ENCODE measurements at places on chromosomes 6 and 20.

DNA sequence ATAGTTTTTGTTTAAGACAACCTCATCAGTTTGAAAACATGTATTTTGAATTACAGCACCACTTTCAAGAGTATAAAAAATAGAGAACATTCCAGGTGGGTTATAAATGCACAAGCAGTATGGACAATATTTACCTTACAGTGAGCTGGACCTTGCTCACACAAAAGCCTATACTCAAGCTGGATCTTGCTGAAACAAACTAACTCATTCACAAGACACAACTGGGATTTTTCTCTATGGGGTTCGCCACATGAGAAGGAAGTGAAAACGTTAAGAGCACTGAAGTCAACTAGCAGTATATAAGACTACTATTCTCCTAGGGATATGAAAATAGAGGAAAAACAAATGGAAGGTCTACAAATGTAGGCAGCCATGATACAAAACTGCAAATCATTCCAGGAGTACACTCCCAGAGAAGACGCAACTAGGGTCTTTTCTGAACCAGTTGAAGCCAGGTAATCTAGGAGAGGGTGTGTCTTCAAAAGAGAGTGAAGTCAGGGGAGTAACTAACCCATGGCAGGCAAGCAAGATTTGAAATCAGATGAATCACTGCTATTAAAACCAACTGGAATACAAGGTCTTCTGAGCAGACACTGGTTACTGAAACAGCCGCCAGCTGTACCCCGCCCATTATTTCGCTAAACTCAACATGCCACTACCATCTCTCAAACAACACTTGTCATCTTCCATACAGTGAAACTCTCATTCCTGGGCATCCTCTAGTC lies 26.5 kb downstream of the STAU1 start:
- DNase-seq: no peak

- DNase-seq: no peak
These were observed 76.6 kb upstream of the SNRPB2 start for GRCh38 chr20:16653266-16653665.

DNA sequence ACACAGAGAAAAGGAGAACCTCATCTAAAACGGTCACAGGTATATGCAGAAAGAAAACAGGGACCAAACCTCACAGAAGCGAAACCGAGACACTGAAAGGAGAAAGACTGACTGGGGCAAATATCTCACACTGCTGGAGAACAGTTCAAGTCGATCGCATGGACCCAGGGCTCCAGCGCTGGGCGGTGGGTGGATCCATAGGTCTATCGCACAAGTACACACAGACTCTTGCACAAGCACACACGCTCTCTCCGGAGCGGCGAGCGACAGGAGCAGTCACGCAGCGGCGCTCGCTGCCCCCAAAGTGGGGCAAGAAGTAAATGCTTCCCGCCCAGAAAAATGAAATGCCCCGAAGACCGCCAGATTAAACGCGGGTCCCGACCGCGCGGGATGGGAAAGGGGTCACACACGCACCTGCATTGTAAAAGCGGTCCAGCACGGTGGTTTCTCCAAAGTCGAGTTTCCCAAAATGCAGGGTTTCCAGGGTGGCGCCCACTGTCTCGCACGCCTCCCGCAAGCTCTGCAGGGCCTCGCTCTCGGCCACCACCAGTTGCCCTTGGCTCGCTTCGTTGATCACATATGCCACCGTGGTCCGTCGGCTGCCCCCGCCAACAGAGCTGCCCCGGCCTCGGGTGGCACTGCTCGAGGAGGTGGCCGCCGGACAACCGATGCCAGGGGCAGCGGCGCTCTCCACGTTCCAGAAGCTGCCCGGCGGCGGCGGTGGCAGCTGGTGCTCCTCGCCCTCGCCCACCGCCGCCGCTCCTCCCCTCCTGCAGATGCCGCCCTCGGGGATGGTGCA lies 782 bp downstream of the MAP3K5 start:
- no peak for DNase-seq

DNA sequence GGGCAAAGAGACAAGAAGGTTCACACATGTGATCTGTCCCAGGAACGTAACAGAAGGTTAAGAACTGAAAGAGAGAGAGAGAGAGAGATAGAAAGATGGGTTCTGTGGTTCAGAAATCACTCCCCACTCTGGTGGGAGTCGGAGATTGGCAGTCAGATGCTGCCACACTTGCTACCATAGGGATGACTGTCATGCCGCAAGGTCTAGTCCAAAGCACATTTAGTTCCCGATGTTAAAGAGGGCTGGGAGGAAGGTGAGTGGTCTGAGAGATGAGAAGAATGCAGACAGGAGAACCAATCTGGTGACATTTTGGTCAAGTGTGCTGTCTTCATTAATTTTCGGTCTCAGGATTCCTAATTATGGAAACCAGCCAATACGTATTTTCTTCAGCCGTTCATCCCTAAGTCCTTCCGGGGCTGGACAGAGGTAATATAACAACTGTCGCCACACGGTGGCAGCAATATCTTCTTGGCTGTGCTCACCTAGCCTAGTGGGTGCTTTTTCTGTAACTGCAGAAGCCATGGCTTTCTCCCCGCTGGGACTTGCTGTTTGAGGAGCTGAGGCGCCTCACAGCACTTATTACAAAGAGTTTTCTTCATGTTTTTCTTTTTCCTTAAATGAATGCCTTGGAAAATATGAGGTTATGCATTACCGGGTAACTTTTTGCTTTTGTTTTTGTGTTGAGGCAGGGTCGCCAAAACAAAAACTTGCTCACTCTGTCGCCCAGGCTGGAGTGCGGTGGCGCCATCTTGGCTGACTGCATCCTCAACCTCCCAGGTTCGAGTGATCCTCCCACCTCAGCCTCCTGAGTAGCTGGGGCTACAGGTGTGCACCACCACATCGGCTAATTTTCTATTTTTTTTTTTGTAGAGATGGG lies 46.0 kb downstream of the SLC35D3 start:
- DNase-seq: peak; percentile 51

GRCh38 chr6:170040115-170040500 lies 250.8 kb downstream of the DLL1 start:
- DNase-seq: no peak

GRCh38 chr6:109516929-109517328 lies 33.9 kb upstream of the ZBTB24 start:
- DNase-seq: no peak

GRCh38 chr20:1942061-1942460 lies 46.9 kb downstream of the SIRPA start:
- no peak for DNase-seq

- no peak for DNase-seq
These were observed 853.6 kb downstream of the C6orf118 start for GRCh38 chr6:164455835-164456234.

- DNase-seq: no peak
These were observed 2.4 kb downstream of the FANCE start for GRCh38 chr6:35454391-35455110.

GRCh38 chr20:8726460-8726859 lies 342.4 kb upstream of the PLCB4 start:
- DNase-seq: no peak

DNA sequence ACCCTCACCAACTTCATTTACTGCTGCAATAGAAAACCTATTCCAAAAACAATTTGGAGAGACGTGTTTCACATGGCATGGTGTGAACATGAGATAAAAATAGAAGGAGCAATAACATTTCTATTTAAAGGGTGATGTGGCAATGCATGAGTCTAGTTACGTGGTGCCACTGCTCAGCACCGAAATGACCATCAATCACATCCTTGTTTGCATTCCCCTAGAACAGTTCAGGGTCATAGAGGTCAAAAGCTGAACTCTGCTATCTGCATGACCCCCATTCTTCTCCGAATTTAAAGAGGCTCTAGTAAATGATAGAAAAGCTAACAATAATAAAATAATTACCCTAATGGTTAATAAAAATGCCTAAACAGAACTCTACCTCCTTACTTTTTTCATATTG lies 29.5 kb downstream of the ROS1 start:
- no peak for DNase-seq

DNA sequence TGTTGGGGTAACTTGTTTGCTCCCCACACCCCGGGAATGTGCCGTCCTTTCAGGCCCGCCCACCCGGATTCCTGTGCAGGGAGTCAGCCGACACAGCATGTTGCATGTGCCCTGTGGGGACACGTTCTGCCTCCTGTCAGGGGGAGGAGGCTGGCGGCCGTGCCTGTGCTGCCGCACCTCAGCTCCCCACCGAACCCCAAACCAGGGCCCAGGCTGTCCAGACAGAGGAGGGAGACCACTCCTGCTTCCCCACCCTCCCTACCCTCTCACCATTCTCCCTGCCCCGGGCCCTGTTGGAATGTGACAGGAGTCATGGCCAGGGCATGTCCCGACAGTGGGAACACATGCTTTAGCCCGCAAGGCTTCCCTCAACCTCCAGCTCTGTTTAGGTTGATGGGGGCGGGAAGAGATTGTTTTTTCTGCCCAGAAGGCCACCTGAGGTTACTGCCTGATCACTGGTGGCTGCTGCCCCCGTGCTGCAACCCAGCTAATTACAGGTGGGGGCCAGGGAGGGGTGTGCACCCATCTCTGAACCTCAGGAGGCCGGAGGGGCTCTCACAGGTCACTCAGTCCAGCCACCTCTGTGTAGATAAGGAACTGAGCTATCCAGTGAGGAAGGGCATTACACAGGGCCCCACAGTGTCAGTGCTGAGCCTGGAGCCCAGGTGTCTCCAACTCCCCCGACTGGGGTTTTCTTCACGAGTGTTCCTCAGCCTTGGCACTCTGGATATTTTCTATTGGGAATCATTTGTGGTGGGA lies 13.6 kb downstream of the LRRC73 start:
- no peak for DNase-seq

DNA sequence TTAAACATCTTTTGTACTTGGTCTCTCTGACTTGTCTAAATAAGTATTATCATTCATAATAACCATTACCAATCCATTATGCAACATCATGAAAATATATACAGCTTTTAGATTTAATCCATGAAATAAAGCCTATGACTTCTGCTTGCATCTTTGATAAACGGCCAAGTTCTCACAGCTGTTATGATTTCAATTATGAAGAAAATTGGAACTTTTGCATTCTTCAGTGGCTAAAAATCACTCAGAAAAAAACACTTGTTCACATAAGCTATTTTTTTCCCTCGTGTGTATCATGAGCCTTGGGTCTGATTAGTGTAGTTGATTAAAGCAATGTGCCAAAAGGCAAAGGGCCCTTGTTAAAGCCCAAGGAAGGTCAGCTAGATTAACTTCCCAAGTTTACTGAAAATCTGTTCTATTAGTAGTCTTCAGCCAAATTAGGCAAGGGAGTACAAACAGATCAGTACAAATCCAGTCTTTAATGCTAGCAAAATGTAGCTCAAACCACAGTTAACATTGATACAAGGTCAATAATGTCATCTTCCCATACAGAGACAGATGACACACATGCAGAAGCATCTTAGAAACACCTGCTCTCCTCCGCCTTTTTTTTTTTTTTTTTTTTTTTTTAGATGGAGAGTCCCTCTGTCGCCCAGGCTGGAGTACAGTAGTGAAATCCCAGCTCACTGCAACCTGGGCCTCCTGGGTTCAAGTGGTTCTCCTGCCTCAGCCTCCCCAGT lies 69.9 kb downstream of the SGK1 start:
- DNase-seq: no peak

GRCh38 chr6:93139408-93140081 lies 279.8 kb downstream of the EPHA7 start:
- DNase-seq: no peak

DNA sequence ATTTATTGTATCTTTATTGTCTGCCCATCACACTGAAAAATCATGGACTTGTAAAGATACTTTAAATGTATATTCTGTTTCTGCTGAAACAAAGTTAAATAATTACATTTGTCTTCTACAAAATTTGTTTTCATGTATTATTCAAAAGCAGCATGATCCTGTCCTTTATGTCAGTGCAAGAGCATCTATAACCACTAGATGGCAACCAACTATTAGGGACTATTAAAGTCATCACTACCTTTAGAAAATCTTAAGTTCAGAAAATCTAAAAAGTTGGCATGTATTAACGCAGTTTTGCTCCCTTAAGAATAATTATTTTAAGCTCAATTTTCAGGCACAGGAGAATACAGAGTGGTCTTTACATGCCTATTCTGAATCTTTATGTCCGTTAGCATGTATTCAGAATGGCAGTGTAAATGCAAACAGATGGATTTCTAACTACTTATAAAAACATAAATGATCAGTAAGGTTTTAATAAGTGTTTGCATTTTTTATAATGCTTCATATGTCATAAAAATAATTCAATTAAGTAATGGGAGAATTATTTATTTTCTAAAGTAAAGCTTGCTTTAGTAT lies 17.8 kb downstream of the TMEM30A start:
- no peak for DNase-seq

DNA sequence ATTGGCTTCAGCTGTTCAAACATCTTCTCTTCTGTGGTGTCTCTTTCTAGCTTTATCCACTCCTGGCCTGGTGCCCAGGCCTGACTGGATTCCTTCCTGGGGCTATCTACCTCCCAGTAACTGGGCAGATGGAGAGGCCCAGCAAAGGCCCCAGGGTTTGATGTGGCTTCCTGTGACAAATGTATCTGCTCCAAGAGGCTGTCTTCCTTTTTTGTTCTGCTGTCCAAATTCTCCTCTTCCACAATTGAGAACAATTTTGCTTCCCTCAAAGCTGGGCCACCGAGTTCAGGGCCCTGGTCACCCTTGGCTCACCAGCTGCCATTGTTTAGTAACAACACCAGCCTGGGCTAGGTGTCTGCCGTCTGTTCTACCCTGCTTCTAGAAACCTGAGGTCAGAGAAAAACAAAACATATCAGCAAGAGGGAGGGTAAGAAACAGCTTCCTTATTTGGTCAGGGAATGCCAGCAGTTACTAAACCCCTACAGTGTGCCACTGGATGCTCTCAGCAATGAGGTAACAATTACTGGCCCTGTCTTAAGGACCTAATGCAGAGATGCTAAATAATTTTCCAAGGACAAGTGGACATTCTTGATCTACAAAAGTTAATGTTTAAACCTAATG lies 3.9 kb downstream of the ZFP57 start:
- no peak for DNase-seq

GRCh38 chr6:128365520-128366160 lies 154.8 kb downstream of the PTPRK start:
- DNase-seq: no peak

GRCh38 chr6:3022765-3023662 lies 23.3 kb downstream of the NQO2 start:
- no peak for DNase-seq

DNA sequence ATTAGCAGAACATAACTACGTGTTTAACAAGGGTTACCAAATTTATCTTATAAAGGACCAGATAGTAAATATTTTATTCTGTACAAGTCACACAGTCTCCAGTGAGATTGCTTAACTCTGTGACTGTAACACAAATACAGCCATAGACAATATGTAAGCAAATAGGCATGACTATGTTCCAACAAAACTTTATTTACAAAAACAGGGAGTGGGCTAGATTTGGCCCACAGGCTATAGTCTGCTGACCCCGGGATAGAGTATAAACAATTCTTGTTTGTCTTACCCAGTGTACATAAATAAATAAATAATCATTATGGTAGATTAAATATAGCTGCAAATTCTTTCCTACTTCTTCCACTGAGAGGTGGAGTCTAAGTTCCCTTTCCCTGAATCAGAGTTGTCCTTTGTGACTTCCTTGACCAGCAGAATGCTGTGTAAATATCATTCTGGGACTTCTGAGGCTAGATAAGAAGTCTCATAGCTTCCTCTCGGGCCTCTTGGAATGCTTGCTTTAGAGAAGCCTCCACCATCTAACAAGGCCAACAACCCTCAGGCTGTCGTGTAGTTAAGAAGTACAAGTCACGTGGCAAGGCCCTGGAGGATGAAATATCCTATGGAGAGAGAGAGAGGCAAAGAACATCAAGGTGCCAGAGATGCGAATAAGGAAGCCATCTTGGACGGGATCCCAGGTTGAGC lies 59.1 kb upstream of the TMEM244 start:
- DNase-seq: peak; percentile 10

Data from Panc1 (cell line).